Glomerular endothelial cell (primary cell): ENCODE measurements at places on chromosomes 12 and 14.

DNA sequence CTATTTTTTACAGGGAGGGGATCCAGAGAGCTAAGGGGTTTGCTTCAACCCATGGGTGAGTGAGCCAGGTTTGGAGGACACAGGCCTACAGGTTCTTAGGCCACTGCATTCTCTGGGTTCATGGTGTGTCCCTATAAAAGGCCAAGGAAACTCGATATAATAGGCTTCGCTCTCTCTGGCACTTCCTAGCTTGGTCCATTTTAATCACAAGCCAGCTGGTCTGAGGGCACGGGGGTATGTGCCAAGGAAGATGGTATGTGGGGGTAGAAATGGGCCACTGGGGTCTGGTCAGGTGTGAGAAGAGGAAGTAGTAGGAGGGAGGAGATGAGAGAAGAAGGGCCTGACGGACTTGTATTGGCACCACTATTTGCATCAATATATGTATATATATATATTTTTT, 4.9 kb downstream of the ETV6 start:
- DNase-seq, result no peak

DNA sequence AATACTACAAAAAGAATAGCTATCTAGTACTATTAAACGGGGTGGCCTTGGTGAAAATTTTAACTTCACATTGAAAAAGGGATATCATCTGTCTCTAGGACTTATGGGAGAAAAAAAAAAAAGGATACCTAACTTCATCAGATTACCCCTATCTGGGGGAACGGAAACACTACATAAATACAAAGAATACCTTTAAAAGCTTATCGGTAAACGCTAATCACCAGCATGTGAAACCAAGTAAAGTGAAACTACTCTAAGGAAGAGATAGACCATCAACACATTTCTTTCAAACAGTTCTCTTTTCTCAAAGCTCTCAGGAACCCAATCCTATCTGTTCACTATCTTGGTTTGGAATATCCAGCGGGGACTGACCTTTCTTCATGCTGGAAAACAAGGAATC, 3.5 kb downstream of the KICS2 start:
- no peak for DNase-seq

DNA sequence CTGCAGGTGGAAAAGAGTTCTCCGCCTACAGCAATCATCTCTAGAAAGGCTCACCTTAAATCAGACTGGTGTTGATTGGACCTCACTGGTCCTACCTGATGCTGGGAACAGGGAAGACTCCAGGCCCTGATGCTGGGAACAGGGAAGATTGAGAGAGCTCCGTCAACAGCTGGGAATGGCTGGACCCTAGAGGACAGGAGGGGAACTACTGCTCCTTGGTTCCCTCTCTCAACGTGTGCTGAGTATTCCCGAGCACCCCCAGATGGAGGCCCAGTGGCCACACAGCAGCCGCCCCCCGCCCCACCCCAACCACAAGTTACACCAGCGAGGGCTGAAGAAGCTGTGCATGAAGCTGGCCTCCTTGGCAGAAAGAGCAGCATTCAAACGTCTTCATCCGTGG, 240.3 kb downstream of the SLC15A4 start:
- no peak for DNase-seq

- no peak for DNase-seq
Measured at GRCh38 chr12:115916910-115917668, 360.4 kb downstream of the MED13L start.

DNA sequence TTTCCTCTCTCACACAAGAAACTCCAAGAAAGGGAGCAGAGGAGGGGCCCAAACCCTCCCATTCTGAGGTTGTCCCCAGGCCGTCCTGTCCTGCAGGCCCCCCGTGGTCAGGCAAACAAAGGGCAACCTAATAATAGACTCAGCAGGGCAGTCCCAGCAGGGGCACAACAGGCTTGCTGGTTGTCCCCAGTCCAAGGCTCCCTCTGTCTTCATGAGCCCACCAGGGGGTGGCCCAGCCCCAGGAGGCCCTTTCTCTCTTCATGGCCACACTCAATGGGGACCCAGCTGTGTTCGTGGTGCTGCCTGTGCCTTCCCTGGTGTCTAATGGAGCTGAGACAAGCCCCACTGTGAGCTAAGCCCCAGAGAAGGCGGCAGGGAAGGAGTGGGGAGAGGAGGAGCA, 359.9 kb downstream of the ADGRD1 start:
- no peak for DNase-seq

DNA sequence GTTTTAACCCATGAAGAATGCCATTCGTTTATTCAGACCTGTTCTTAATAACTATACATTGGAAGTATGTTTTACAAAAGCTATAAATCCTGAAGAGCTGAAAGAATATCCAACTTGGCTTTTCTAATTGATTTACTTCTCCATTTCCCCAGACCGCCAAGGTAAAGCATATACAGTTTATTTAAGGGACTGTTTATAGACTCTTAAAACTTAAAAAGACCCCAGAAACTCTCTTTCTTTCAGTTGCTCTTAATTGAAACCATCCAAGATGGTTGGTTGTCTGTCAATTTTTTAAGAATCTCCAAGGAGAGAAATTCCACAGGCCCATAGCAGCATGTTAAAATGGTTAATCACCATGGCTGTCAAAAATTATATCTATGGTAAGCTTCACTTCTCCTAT, 8.8 kb downstream of the IGF1 start:
- DNase-seq, result no peak
